ENCODE measurements at places on chromosomes 13 and 19.

GRCh38 chr19:55451163-55451964, 8.3 kb upstream of the SHISA7 start:
- DNase-seq: no peak

DNA sequence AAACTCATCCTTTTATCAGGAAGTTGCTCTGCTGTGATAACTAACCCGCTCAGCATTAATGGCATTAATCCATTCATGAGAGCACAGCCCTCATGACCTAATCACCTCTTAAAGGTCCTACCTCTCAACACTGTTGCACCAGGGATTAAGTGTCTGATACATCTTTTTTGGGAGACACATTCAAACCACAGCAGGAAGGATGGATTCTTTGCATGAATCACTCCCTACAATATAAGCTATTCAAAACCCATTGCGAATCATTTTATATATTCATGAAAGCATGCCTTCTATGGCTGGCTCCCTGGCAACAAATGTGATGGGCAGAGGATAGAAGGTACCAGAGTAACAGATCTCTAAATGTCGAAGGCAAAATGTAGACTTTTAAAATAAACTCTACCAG, 27.6 kb downstream of the ARL11 start:
- no peak for DNase-seq

- no peak for DNase-seq
Observed at GRCh38 chr13:109451726-109452125, 334.7 kb downstream of the IRS2 start.

DNA sequence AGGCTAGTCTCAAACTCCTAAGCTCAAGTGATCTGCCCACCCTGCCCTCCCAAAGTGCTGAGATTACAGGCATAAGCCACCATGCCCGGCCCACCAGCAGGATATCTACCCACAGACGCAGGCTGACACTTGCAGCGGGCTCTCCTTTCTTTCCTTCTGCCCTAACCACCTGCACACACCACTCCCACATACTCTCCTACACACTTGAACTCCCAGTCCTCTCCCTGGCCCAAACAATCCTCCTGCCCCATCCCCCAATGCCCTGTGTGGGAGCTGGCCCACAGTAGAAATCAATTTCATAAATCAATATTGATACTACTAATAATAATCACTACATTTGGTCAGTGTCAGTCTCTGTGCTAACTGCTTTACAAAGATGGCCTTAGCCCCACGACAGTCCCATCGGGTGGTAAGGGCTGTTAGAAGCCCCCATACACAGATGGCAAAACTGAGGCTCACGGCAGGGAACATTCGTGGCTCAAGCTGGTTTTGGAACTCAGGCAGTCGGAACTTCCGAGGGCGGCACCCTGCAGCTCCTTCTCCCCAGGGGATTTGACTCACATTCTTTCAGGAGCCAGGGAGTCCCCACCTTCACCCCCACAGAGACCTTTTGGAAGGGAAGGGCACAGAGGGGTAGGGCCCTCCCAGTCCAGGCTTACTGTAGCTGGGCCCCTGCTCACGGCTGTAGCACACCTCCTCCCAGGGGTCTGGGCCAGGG, 3.4 kb upstream of the DPF1 start:
- DNase-seq: no peak

DNA sequence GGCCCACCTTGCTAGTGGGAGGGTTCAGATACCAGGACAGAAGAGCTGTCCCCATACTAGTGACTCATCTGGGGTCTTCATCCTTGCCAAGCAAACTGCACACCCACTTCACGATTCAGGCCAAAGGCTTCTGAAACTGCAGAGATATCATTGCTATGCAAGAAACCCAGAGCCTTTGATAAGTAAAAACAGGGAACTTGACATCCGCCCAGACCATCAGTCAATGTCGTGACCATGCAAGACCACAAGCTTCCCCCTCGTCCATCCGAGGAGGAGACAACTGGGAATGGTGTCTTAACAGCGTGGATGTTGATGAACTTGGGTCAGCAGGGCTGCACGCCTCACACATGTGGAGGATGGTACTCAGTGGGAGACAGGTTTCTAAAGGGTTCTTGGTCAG, 58.0 kb downstream of the ABCC4 start:
- DNase-seq: no peak

DNA sequence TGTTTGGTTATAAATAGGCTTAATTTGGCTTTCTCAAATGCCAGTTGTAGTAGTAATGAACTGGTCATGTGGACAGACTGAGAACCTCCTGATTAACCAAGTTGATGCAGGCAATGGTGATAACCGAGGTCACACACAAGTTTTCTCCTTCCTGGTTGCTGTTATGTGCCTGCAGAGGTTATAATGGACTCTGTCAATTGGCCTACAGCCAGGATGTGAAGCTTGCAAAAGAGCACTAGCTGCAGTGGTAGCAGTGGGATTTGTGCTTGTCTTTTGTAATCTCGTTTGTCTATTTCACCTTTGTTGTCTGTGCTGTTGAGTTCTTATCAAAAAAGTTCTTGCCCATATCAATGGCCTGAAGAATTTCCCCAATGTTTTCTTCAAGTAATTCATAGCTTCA, 20.6 kb downstream of the OR10H3 start:
- no peak for DNase-seq

GRCh38 chr19:35106291-35106583, 9.4 kb upstream of the FXYD3 start:
- no peak for DNase-seq

- peak; percentile 28 for DNase-seq
Observed at GRCh38 chr19:43534816-43535761, 2.1 kb downstream of the ZNF575 start.

DNA sequence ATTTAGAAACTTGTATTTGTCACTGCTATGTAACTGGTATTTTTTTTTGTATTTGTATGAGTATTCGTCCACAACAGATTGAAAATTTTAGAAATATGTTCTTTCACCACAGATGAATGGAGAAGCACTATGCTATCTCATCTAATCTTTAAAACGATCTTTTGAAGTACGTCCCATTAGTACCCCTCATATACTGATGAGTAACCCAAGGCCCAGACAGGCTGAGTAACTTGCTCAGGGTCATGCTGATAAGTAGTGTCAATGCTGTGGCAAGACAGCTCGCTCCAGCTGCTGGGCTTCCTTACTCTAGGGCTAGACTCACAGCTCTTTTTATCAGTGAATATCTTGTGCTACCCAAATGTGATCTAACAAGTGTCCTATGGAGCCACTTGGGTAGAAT, 154.2 kb downstream of the SUCLA2 start:
- no peak for DNase-seq
